ENCODE measurements at places on chromosomes 12 and 14.
A peak's percentile ranks its signal among the peaks of the same experiment; 100 is the strongest.

DNA sequence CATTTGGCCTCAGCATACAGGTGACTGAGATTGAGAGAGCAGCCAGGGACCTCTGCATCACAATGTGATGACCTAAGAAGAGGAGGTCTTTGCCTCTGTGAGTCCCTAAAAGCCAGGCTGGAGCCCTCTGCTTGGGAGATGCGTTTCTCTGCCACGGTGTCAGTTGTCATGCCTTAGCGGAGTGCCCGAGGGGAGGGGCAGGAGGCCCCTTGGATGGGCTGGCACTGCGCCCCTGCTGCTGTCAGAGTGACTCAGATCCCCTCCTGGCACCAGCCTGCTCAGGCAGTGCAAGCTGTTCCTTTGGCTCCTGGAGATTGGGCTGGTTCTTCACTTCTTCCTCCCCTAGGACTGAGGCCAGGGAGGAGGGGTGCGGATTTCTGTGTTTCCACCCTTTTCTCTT lies 64.9 kb upstream of the KCNA5 start:
- DNase-seq = no peak

DNA sequence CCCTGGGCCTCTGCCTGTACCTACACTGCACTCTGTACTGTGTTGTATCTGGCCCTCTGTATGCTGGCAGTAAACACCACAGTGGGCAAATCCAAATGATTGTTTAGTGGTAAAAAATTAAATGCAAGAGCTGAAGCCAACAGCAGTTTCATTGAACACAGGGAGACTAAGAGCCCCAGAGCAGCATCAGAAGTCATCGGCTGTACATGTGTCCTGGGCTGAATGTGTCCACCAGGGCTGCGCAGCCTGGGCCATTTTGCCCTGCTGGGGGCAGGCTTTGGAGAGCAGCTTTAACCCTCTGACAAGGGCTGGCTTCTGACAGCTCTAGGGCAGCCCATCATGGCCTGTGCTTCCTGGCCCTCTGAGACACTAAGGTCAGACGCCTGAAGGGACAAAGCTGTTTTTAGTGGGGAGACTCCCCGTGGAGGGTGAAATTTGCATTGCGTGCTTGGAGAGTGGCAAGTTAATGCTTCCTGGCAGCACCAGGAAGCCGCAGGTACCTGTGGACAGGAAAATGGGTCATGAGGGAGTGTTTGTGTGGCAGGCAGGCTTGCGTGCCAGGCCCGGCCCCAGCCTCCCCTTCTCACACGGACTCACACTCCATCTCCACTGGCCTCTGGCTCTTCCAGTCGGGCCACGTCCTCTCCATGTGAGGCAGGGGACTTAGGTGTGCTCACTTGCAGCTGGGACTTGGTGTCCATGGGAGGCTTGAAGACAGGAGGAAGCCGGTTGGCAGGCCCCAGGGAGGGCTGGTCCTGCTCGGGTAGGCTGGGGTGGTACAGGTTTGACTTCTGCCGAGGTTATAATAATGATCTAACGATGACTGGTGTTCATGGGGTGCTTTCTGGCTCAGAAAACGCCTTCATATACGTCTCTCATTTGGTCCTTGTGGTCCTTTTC lies 150.1 kb downstream of the TSPAN9 start:
- DNase-seq = no peak

DNA sequence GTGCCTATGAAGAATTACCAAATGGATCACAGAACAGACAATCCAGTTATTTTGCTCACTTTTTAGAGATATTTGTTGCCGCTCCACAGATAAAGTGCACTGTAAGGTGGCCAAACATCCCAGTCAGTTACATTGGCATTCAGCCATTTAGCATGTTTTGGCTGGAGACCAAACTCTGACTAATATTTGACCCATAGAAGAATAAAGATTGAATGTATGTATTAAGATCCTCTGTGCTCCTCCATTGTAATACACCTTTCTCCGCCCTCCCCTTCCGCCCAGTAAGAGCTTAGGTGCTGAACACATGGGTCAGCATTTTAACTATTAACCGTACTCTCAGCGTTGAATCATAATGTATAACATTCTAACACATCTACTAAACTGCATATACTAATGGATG lies 163.4 kb downstream of the ANO6 start:
- peak; percentile 23 for DNase-seq

- DNase-seq = peak; percentile 23
These were observed 28.5 kb downstream of the YARS2 start for GRCh38 chr12:32727237-32727636.

GRCh38 chr12:107094183-107094448 lies 767 bp upstream of the CRY1 start:
- no peak for DNase-seq

DNA sequence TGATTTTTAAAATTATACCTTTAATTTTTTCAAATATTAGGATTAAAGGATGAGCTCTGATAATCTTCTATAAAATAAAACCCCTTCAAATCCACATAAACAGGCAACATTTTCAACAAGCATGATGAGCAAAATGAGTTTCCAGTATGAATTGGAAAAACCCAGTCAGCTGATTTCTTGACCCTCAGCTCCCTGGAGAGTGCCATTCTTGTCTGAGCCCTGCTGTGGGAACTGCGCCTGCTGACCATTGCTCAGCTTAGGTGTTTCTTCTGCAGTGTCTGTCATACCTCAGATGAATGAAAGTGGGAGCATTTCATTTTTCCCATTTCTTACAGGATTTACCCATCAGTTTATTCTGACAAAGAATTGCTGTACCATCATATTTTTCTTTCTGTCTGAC lies 27.6 kb downstream of the MAPKAPK5 start:
- no peak for DNase-seq
